Activated CD4-positive, alpha-beta T cell treated with anti-CD3 and anti-CD28 coated beads, Interleukin-2, amount 10 ng/mL, durations not matched to agents 7 days and 5 days (primary cell): ENCODE measurements at places on chromosomes 11 and 22. TPM values are rescaled to one million over a fixed set of nuclear protein-coding genes. Genes with fewer than 3 reads are reported as not detected.

RIC3 gene
- total RNA-seq = 16.9 TPM

SLC22A8 gene
- not detected for total RNA-seq

LSP1 gene
- total RNA-seq = 668 TPM

A4GALT gene
- total RNA-seq = 0.29 TPM

PRRG4 gene
- total RNA-seq = 0.25 TPM

DNAJB13 gene
- 0.15 TPM for total RNA-seq

FGF19 gene
- not detected for total RNA-seq

ZNF280B gene
- 2.5 TPM for total RNA-seq

FGF3 gene
- not detected for total RNA-seq

C11orf86 gene
- total RNA-seq = not detected

C11orf52 gene
- total RNA-seq = 0.27 TPM

CEP126 gene
- 0.50 TPM for total RNA-seq

TSKU gene
- 1.3 TPM for total RNA-seq

SCUBE2 gene
- 0.35 TPM for total RNA-seq

TMEM45B gene
- total RNA-seq = 0.84 TPM

DUSP8 gene
- 0.22 TPM for total RNA-seq

CALCA gene
- total RNA-seq = not detected

PHLDB1 gene
- 0.06 TPM for total RNA-seq

BEST1 gene
- total RNA-seq = not detected

ARHGAP32 gene
- 4.8 TPM for total RNA-seq

SCGB2A2 gene
- not detected for total RNA-seq

KLHDC7B gene
- 15.6 TPM for total RNA-seq

APOA4 gene
- not detected for total RNA-seq

CCDC157 gene
- 4.3 TPM for total RNA-seq

NXPE4 gene
- total RNA-seq = not detected

CWF19L2 gene
- 17.3 TPM for total RNA-seq

PPP6R3 gene
- 124 TPM for total RNA-seq

IL18 gene
- not detected for total RNA-seq

COMT gene
- 71.8 TPM for total RNA-seq

SYT12 gene
- total RNA-seq = not detected

CBLIF gene
- not detected for total RNA-seq

PARVG gene
- total RNA-seq = 158 TPM

C1QTNF4 gene
- total RNA-seq = not detected

CRYBA4 gene
- not detected for total RNA-seq

TCN1 gene
- total RNA-seq = not detected

FERMT3 gene
- 207 TPM for total RNA-seq

CRYBB1 gene
- total RNA-seq = not detected

HARBI1 gene
- total RNA-seq = 6.6 TPM

CST6 gene
- not detected for total RNA-seq

SMIM35 gene
- 0.27 TPM for total RNA-seq

CEND1 gene
- total RNA-seq = 0.20 TPM
